IPS DF 6.9 (cell line): ENCODE measurements at places on chromosomes 16 and 17.

DNA sequence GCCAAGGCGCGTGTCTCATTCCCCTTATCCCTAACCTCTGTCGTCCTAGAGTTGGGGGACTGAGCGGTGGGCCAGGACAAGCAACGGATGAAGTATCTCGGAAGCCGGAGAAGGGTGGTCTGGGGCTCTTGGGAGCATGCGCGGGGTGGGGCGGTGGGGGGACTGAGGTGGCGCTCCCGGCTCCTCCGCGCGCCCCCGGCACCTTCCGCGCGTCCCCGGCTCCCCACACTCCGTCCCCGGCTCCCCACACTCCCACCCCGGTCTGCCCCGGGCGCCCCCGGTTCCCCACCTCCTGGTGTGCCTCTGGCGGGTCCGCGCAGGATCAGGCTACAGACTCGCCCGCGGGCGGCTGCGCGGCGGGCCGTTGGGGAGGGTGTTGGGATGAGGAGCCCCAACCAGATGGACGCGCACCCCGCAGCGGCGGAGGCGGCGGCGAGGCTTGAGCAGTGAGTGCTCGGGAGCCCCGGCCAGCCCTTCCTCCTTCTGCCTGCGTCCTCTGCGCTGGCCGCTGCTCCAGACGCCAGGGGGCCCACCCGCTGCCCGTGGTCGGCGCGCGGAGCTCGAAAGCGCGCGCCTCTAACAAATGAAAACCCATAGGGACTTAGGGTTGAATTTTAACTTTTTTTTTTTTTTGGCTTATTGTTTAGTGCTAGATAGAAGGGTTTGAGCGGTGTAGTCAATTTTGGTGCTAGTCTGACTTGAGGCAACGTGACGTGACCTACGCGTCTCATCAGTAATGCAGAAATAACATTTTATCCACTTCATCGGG lies 5.6 kb upstream of the CRYM start:
- no peak for DNase-seq

DNA sequence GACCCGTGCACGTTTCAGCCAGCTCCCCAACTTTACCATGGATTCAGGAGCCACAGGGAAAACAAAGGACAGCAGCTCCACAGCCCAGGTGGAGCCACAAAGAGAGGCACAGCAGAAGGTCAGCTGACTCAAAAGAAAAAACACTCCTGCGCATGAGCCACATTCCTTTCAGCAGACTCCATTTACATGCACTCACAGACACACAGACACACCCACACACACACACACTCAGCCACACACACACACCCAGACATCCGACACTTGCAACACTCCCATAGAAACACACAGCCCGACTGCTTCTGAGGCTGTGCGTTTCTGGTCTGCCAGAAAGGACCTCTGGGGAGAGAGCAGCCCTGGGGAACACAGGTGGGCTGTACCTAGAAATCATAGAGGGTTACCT lies 2335.5 kb downstream of the TP53TG3F start:
- no peak for DNase-seq

DNA sequence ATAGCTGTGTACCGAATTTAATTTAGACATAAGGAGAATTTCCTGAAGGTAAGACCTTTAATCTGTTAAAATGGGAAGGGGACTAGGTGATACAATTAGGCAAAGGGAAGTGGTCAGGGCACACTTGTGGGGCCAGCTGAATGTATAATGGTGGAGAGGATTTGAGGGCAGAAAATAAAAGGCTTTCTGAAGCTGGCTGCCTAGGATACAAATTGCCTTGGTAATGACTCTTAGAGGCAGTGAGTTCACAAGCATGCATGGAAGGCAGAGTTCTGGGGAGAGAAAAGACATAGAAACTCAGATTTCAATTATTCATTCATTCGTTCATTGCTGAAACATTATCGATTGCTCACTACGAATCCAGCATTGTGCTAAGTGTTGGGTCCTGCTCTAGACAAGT lies 12.4 kb upstream of the NFAT5 start:
- DNase-seq = no peak

GRCh38 chr16:79411357-79411756 lies 189.2 kb downstream of the MAF start:
- DNase-seq = no peak

DNA sequence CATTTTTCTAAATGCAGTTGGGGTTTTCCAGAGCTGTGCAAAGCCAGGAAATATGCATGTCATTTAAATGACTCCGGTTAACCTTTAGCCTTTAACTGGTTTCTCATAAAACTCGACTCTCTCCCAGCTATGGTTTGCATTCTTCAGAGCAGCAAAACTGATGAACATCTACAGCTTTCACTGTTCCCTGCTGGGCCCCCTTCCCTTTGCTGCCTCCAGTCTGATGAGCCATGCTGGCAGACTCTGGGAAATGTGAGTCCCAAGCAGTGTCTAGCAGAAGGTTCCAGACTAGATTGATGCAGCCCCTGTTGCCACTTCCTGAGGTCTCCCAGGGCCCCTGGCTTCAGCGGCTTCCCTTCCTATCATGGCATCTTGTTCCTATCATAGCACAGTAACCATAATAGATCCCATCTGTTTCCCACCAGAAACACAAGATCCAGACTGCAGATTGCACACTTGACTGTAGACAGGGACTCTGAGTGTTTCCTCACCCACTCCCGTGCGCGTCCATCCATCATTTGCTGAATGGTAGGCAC lies 135.4 kb downstream of the CLEC16A start:
- DNase-seq = no peak

DNA sequence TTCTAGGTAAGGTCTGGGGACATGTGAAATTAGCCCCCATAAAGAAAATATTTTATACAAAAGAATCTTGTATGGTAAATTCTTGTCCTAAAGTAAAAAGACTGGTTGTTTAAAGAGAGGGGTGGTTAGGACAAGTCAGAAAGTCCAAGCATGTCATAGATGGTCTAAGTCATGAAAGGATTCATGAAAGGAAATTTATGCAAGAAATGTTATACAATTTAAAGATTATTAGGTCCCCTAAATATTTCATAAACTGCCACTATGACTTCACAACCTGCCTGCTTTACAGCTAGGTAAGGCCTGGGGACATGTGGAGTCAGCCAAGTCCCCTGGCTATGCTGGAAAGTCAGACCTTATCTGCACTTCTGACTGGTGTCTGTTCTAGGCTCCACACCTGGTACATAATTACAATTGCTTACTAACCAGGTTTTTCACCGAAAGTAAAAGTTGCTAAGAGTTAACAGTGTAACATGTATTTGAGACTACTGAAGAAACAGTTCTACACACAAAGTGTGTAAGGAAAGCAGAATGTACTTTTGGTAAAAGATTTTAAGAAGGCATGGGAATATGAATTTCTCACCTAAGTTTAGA lies 17.0 kb downstream of the N4BP1 start:
- DNase-seq = no peak

GRCh38 chr16:2485811-2486507 lies 11.0 kb downstream of the TBC1D24 start:
- DNase-seq = no peak

DNA sequence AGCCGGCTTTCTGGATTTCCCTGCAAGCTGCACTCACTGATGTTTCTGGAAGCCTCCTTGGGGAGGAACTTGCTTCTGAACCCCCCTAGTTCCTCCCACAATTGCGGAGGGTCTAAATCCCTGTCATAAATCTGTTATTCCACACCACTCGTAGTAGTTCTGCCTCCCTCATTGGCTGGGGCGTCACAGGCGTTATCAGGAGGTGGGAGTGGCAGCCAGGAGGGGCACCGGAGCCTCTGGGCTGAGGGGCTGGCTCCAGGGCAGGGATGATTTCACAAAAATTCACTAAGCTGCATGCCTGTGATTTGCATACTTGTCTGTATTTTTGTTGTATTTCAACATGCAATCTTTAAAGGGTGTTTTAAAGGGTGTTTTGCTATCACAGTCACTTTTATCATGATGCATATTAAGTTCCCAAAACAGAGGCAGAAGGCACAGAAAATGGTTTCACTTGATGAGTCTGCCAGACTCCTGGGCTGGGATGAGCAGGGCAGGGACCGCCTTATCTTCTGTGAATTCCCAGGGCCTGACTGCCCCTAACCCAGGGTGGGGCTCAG lies 176.2 kb upstream of the FOXF1 start:
- no peak for DNase-seq

GRCh38 chr16:57409870-57410587 lies 5.5 kb downstream of the CCL17 start:
- DNase-seq = no peak

- no peak for DNase-seq
Measured at GRCh38 chr17:27944546-27945332, 51.6 kb upstream of the LYRM9 start.

DNA sequence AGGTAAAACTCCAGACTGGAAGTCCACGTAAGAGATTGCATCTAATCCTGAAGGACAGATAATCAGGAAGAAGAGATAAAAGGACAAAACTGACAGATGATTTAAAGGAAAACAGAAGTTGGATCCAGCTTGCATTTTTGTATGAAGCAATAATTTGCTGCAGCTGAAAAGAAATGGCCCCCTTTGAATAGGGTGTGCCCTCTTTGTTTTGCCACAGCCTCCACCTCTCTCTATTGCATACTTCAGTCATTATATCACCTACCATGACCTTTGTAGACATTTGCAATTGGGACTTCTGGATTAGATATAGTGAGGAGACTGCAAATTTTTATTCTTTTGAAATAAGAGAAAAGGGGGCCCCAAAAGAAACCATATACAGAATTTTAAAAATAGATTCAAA lies 8.1 kb downstream of the NOG start:
- no peak for DNase-seq

DNA sequence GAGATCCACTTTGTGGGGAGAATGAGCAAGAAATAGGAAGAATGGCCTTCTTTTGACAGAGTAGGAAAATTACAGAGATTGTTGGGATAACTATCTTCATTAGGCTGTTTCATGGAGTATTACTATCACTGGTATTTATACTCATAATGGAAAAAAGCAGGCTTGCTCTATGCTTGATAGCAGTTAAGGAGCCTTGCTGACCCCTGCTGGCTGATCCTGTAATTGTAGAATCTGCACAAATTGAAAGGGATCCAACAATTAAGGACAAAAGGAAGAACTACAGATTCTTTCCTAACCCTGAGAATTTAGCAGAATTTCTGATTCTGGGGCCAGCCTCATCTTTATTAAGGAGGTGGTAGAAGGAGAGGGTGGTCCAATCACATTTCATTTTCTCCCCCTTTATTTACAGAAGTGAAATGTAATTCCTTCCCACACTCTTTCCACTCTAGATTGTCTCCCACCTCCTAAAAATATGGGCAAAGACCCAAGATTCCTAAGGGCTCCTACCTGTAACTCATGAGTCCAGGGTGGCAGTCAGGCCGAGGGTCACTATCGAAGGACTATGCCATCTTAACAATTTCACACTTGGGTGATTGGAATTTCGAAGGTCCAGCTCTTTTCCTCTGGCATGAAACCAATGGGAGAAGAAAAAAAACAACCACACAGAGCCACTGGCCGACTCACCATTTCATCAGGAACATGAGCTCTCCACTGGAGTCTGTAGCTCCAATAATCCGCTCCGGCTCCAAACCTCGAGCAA lies 26.3 kb downstream of the NFE2L1 start:
- no peak for DNase-seq

DNA sequence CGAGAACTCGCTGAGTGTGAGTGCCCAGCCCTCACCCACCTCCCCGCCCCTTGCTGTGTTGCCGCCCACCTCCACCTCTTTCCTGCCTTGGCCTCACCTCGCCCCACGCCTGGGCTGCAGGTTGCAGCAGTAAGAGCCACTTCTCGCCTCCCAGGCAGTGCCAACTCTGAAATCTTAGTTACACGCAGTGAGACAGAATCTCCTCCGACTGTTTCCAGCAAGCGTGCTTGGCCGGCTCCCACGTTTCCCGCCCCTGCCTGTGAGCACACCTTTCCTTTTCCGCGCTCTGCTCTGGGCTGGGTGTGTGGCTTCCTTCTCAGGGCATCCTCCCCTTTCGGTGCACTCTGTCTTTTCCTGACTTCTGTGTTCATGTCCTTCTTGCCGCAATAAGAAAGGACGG lies 5.7 kb downstream of the ENGASE start:
- DNase-seq = no peak

DNA sequence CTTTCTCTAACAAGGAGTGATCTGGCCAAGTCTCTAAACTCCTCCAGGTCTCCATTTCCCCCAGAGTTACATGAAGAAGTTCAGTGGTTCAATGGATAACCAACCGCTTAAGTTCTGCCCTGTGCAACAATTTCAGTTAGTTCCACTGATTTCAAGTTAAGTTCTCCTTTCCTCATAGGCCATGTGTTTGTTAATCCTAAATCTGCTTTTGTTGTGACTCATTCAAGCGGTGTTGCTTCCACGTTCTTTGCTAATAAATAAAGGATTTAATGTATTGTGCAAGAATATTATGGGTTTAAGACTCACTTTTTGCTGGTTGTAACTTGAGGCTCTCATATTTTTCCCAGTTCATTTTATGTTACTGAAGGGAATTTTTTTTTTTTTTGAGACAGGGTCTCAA lies 36.3 kb downstream of the GNA13 start:
- DNase-seq = no peak

- DNase-seq = no peak
Measured at GRCh38 chr16:64669573-64669972, 452.3 kb downstream of the CDH11 start.

- DNase-seq = no peak
Measured at GRCh38 chr16:89717688-89718505, 2.8 kb downstream of the VPS9D1 start.

- DNase-seq = no peak
Measured at GRCh38 chr16:80680046-80680445, 124.4 kb downstream of the CDYL2 start.

- DNase-seq = no peak
Measured at GRCh38 chr16:46711106-46712058, 21.9 kb downstream of the ORC6 start.

- DNase-seq = no peak
Measured at GRCh38 chr16:50183316-50183715, 30.2 kb downstream of the TENT4B start.

DNA sequence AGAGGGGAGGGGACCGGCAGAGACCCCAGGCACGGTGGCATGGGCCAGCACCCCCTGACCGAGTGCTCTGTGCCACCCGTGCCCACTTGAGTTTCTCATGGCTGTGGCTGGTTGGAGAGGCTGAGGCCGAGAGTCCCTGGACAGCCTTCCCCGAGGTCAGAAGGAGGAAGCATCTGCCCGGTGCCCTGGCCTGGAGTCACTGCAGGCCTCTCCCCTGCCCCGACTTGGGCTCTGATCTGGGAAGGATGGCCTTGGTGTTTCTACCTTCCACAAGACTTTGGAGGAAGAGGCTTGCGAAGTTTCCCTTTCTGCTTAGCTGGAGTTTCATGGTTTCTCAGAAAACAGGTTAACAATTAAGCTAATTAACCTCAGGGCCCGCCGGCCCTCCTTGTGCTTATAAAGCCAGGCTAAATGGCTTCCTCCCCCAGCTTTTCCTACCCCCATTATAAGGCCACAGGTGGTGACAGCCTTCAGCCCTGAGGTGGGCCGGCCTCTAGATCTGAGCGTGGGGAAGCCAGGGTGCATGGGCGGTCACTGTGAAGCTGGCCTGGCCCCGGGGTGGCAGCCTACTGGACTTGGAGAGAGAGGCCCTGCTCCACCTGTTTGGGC lies 17.3 kb downstream of the LLGL2 start:
- no peak for DNase-seq

DNA sequence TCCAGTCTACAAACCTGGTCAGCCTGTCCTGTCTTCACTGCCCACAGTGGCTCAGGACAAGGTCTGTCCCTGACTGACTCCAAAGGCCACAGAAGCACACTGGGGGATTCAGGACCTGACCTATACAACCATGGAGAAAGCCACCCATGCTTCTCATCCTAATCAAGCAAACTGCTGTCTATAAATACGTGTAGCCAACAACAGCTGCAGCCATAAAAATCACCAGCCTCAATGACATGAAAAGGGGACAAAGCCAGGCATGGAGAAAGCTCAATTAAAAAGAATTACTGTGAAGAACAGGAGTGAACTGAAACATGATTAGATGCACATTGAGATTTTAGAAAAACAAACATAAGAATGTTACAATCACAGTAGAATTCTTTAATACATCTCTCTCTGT lies 170.1 kb downstream of the CDK5R1 start:
- DNase-seq = no peak
